HTR-8/SVneo (cell line): ENCODE measurements at places on chromosomes 1 and 21.

DNA sequence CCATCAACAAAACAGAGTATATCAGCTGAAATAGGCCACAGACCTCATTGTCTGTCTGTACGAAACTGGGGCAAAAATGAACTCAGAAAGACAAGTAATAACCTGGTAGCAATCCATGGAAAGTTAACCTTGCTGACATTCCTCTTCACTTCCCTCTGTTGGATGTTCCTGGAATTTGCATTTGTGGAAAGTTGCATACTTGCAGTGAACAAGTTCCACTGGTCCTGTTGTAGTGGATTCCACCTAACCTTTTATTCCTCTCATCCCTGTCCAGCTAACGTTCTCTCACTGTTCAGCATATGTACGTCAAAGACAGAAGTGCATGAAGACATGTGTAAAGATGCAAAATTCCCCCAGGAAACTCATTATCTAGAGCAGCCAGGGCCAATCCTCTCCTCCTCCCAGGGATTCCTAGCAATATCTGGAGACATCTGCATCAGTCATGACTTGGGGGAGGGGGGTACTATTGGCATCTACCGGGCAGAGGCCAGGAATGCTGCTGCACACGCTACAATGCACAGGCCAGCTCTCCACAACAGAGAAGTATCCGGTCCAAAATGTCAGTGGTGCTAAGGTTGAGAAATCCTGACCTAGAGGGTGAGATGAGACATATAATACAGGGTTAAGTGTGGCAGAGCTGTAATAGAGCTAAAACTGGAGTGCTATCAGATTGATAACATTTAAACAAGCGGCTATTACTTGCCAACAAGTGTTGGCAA, 8.2 kb downstream of the LPAR3 start:
- no peak for DNase-seq

GRCh38 chr1:115669002-115669673, 27.4 kb downstream of the VANGL1 start:
- peak; percentile 22 for DNase-seq

GRCh38 chr1:224632381-224632871, 16.3 kb downstream of the CNIH3 start:
- DNase-seq = no peak

GRCh38 chr1:153768316-153769181, 6.7 kb upstream of the SLC27A3 start:
- no peak for DNase-seq

- no peak for DNase-seq
Observed at GRCh38 chr21:32819694-32820093, 48.1 kb upstream of the PAXBP1 start.

DNA sequence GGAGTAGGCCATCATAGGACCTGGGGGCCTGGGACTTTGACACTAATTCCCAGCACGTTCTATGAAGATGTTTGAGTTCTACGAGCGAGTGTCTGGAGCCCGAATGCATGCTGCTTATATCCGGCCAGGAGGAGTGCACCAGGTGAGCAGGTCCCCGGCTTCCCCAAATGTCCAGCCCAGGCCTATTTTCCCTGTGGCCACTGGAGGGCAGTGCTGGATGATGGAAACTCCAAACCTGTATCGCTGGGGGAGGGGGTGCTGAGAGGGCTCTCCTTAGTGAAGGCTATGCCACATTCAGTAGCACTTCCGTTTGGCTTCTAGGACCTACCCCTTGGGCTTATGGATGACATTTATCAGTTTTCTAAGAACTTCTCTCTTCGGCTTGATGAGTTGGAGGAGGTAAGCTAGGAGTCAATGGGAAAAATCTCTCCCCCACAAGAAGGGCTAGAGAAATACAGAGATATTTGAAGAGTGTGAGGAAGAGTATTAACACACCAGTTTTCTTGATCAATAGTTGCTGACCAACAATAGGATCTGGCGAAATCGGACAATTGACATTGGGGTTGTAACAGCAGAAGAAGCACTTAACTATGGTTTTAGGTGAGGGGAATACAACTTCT, 5.2 kb upstream of the FCER1G start:
- peak; percentile 67 for DNase-seq

DNA sequence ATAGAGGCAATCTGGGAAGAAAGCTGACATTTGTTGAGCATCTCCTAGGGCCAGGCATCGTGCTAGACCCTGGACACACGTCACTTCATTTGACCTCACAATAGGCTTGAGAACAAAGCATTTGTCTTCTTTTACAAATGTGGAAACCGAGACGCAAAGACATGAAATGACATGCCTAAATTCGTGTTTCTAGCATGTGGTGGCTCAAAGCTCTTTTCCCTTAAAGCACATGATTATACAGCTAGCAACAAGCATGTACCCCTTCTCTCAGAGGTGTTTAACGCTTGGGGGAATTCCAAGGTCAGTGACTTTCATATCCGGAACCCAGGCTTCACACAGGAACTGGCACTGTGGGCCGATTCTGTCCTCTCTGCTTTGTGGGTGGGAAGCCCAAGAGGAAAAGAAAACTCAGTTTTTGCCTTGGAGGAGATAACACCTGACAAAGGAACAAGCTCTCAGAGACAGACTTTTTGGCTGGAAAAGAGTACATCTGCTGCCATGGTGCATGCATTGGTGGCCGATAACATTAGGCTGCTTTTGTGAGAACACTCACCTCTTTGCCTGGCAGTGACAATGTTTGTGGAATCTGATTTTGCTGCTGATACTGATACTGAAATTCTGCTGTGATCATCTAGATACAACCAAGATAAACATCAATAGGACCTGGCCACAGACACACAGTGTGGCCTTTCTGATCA, 15.4 kb upstream of the CD2 start:
- no peak for DNase-seq

DNA sequence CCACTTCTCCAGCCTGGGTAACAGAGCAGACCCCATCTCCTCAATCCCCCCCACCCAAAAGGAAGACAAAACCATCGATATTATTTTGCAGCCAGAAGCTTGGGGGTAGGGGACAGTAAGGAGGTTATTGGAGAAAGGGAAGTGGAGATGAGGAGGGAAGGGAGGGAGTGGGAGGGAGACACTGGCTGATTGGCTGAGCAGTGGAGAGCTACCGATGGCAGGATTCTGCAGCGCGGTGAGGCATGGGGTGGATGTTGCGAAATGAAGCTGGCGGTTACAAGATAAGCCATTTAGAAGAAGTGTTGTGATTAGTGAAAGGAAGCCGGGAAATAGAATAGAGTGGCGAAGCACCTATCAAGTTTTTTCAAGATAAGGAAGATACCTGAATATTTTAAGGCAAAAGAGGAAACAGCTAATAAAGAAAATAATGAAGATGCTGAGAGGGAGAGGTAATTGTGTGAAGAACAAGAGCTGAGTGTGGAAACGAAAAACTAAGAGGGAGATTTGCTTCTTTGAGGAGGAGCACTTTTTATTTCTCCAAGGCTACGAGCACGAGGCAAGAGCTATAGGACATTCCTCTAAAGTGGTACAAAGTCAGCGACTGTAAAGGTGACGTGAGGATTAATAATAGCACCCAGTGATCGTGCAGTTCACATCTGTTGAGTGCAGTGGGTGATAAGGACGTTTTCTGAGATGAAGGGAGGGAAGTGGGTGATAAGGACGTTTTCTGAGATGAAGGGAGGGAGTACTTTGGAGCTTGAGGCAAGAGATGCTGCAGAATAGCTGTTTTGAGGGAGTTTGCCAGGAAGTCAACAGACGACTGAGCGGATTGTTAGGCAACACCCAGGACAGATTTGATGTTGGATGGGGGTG, 103.2 kb upstream of the KIF26B start:
- DNase-seq = no peak

DNA sequence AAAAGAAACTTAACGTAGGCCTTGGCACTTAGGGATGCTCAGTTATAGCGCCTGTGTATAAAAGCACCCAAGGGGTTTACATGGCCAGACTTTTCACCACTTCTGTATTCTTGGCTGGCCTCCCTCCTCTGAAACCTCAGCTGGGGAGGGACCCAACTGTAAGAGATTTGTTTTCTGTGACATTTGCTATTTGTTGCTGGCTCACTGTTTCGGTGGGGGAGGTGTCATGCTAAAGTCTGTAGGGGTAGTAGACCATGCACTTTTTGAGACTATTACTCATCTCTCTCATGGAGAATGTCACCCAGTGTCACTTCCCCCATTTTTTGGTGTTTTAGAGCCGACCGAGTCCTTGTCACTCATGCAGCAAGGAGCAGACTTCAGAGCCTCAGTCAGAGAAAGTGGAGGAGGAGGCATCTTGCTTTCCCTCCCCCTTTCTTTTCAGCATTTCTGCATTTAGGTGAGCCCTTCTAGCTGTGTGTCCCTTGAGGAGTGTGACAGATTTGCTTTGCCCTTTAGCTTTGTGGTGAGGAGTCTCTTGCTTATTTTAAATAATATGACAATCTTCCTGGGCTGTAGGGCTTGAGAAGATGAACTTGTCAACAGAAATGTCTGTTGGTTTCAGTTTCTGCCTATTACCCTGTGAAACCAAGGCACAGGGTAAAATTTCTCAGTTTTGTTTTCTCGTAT, 160.1 kb downstream of the FASLG start:
- no peak for DNase-seq

DNA sequence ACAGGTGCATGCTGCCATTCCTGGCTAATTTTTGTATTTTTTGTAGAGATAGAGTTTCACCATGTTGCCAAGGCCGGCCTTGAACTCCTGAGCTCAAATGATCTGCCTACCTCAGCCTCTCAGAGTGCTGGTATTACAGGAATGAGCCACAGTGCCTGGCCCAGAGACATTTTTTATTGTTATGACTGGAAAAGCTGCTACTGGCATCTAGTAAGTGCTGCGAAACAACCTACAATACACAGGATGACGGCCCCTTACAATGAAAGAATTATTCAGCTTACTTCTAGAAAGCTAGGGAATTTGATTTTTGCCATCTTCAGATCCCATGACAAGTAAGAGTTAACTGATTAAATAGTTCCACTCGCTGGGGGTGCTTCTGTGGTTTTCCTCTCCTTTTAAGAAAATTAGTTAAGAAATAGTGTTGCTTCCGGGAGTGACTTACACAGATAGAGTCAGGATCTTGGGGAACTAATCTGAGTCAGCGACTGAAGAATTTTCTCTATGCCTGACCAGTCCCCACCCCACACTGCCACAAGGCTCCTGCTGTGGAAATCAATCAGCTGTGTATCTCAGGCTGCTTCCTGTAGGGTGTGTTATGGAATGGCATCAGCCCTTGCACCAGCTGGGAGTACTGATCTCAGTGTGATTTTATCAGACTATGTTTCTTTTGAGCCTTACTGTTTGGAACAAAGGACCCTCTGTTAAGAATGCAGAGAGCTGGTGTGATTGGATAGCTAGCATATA, 93.0 kb upstream of the BMP8A start:
- peak; percentile 83 for DNase-seq

DNA sequence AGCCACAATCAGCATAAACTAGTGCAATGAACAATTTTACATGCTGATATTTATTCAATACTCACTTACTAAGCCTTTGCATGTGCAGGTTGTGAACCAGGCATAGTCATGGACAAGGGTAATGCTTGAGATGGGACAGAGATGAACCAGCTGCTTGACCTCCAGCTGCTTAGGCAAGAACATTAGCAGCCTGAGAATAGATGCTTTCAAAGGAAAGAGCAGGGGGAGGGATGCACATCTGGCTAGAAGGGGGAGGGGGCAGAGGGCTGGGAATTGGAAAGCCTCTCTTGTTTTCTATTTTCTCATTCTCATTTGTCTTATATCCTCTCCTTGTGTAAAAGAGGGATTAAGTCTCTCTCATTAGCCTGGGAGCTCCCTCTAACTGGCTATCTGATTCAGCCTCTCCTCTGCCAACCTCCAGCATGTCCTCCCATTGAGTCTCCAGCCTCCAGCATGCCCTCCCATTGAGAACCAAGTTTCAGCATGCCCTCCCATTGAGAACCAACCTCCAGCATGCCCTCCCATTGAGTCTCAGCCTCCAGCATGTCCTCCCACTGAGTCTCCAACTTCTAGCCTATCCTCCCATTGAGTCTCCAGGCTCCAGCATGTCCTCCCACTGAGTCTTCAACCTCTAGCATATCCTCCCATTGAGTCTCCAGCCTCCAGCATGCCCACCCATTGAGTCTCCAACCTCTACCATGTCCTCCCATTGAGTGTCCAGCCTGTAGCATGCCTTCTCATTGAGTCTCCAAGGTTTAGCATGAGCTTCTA, 38.4 kb upstream of the TRABD2B start:
- DNase-seq = no peak

DNA sequence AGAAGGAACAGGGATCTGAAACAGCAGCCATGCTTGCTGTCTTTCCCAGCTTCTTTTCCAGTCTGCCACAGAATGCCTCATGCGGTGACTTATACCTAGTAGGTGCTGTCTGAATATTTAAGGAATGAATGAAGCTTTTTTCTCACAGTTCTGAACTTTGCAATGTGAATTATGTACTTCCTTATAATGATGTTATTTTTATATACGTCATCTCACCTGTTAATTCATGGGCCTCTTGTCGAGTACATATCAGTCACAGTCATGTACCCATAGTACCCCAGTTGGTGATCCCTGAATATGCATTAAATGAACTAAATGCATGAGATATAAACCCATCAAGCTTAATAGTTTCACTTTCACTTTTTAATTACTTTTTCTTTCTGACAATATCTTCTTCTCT, 132.7 kb downstream of the NTNG1 start:
- DNase-seq = no peak

GRCh38 chr1:167453123-167453522, 65.2 kb downstream of the CD247 start:
- no peak for DNase-seq

GRCh38 chr1:111989531-111990025, at the start of gene KCND3:
TSS of gene KCND3 (minus strand) at chr1:111989668.
- DNase-seq = no peak

GRCh38 chr1:82614090-82614489, 813.4 kb downstream of the ADGRL2 start:
- no peak for DNase-seq

- DNase-seq = no peak
Observed at GRCh38 chr1:902802-903201, 20.9 kb upstream of the SAMD11 start.

DNA sequence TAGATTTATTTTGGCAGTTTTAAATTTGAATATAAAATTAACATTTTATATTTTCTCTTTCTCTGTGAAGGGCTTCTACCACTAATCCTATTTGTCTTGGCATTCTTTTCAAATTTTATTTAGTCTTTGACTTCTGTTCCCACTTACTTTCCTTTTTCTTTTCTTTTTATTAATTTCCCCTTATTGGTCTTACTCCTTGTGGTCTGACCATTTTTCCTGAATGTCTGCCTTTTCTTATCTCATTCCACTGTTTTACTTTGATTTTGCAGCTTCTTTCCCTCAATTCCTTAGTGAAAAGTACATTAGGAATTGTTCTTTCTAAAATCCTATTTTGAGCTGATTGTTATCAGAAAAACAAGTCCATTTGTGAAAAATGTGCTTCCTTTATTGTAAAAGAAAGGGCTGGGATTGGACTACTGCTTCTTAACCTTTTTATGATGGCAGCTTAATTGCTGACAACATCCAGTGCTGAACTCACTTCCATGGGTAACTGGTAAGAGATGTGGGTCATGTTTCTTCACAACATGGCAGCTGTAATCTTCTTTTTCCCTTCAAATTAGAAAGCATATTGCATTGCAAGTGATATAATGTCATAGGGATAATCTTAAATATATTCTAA, 284.6 kb downstream of the DNM3 start:
- DNase-seq = no peak

GRCh38 chr1:158564608-158565007, 5.8 kb downstream of the OR6P1 start:
- DNase-seq = no peak
